ENCODE measurements at places on chromosomes 1 and 21.

- no peak for DNase-seq
Measured at GRCh38 chr1:90190523-90190922, 195.6 kb downstream of the ZNF326 start.

- peak; percentile 17 for DNase-seq
Measured at GRCh38 chr21:18449605-18450550, 46.3 kb upstream of the TMPRSS15 start.

DNA sequence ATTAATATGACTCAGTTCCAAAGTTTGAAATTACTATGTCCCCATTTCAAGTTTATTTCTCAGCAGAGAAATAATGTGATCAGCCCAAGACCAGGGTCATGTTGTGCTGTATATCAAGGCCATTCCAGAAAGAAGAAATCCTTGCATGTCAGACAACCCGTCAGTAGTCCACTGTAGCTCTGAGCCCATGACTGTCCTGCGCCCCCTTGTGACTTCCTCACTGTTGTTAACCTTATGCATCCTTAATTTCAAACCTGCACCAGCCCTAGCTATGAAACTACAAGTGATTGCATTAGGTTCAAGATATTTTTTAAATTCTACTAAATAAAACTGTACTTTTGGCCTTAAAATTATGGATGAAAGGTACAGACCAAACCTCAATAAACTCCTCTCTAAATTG, 133.0 kb downstream of the LRRC7 start:
- DNase-seq, result peak; percentile 8

GRCh38 chr1:212792396-212792908, 758 bp downstream of the TATDN3 start:
- no peak for DNase-seq

All from GM04504 (cell line).